A549 treated with Mapracorat at 1 μM for 4 hours (cell line): ENCODE measurements at places on chromosomes 5 and 9. TPM values are rescaled to one million over a fixed set of nuclear protein-coding genes. Genes with fewer than 3 reads are reported as not detected.

PCDHGA10 gene
- 0.02 to 0.03 TPM in 2 of 5 replicates, not detected in the others for total RNA-seq

UIMC1 gene
- 40.5 to 45.7 TPM (median 43.2 TPM) in 5 replicates for total RNA-seq

C9orf50 gene
- 0.36 TPM in 1 of 5 replicates, not detected in the others for total RNA-seq

SPINK7 gene
- not detected in 5 replicates for total RNA-seq

N4BP3 gene
- 0.74 to 1.3 TPM (median 1.0 TPM) in 5 replicates for total RNA-seq

LRRC19 gene
- total RNA-seq, result not detected in 5 replicates

SKIC3 gene
- 18.4 to 24.7 TPM (median 22.7 TPM) in 5 replicates for total RNA-seq

PPP3R2 gene
- total RNA-seq, result not detected in 5 replicates

NOL8 gene
- 29.5 to 31.4 TPM (median 30.4 TPM) in 5 replicates for total RNA-seq

LHX6 gene
- total RNA-seq, result 1.9 to 2.4 TPM (median 2.1 TPM) in 5 replicates

C9orf152 gene
- 0.07 to 0.17 TPM (median 0.13 TPM) in 4 of 5 replicates, not detected in the other for total RNA-seq

CCDC171 gene
- total RNA-seq, result 0.26 to 0.40 TPM (median 0.37 TPM) in 5 replicates

CCDC183 gene
- 0.16 to 0.58 TPM (median 0.23 TPM) in 5 replicates for total RNA-seq

FAM151B gene
- 1.1 to 2.3 TPM (median 1.5 TPM) in 5 replicates for total RNA-seq

PCDHB12 gene
- total RNA-seq, result 0.06 TPM in 1 of 5 replicates, not detected in the others

PCDHB8 gene
- total RNA-seq, result 0.19 to 0.42 TPM (median 0.22 TPM) in 5 replicates

GFI1B gene
- total RNA-seq, result 0.09 to 0.17 TPM (median 0.16 TPM) in 3 of 5 replicates, not detected in the others

JAK2 gene
- 2.4 to 3.6 TPM (median 3.0 TPM) in 5 replicates for total RNA-seq

SLCO4C1 gene
- 0.03 TPM in 1 of 5 replicates, not detected in the others for total RNA-seq

WNK2 gene
- 3.4 to 9.3 TPM (median 5.9 TPM) in 5 replicates for total RNA-seq

FBP2 gene
- total RNA-seq, result not detected in 5 replicates

APBA1 gene
- total RNA-seq, result 0.09 to 0.34 TPM (median 0.17 TPM) in 5 replicates

C5 gene
- total RNA-seq, result 11.2 to 14.4 TPM (median 12.4 TPM) in 5 replicates

SPINK5 gene
- total RNA-seq, result not detected in 5 replicates

PCDHGB4 gene
- 0.55 to 1.0 TPM (median 0.97 TPM) in 5 replicates for total RNA-seq

SHC3 gene
- 0.19 to 0.64 TPM (median 0.44 TPM) in 5 replicates for total RNA-seq

MLANA gene
- total RNA-seq, result not detected in 5 replicates

TTC16 gene
- 0.05 to 0.06 TPM (median 0.06 TPM) in 4 of 5 replicates, not detected in the other for total RNA-seq

RNF208 gene
- 1.1 to 2.1 TPM (median 1.8 TPM) in 5 replicates for total RNA-seq

LIFR gene
- 5.0 to 8.1 TPM (median 6.6 TPM) in 5 replicates for total RNA-seq

PLPPR1 gene
- not detected in 5 replicates for total RNA-seq

SREK1IP1 gene
- 8.1 to 9.7 TPM (median 9.5 TPM) in 5 replicates for total RNA-seq

SUSD3 gene
- 0.56 to 1.6 TPM (median 0.66 TPM) in 5 replicates for total RNA-seq

DHX29 gene
- total RNA-seq, result 19.6 to 24.6 TPM (median 22.5 TPM) in 5 replicates

RGS7BP gene
- not detected in 5 replicates for total RNA-seq

SARDH gene
- 0.07 to 0.19 TPM (median 0.08 TPM) in 4 of 5 replicates, not detected in the other for total RNA-seq

SEMA4D gene
- 4.0 to 5.8 TPM (median 4.8 TPM) in 5 replicates for total RNA-seq

RNF224 gene
- total RNA-seq, result 0.07 to 0.44 TPM (median 0.31 TPM) in 5 replicates

GNAQ gene
- total RNA-seq, result 13.7 to 16.6 TPM (median 15.3 TPM) in 5 replicates

FRMD3 gene
- total RNA-seq, result 4.2 to 6.5 TPM (median 4.4 TPM) in 5 replicates

CCDC192 gene
- not detected in 5 replicates for total RNA-seq

BNC2 gene
- total RNA-seq, result 4.1 to 6.7 TPM (median 5.2 TPM) in 5 replicates

ACSL6 gene
- total RNA-seq, result 0.06 to 0.07 TPM in 2 of 5 replicates, not detected in the others

MACIR gene
- 18.1 to 20.5 TPM (median 19.7 TPM) in 5 replicates for total RNA-seq

KCNIP1 gene
- total RNA-seq, result not detected in 5 replicates

ANKRA2 gene
- total RNA-seq, result 8.9 to 12.6 TPM (median 10.9 TPM) in 5 replicates

MCIDAS gene
- total RNA-seq, result 1.6 to 2.2 TPM (median 1.8 TPM) in 5 replicates

MBLAC2 gene
- total RNA-seq, result 2.2 to 2.8 TPM (median 2.5 TPM) in 5 replicates

PPP2R2B gene
- 0.10 to 0.24 TPM (median 0.12 TPM) in 3 of 5 replicates, not detected in the others for total RNA-seq
